SIG-M5 (cell line): ENCODE measurements at places on chromosomes 4 and X.

GRCh38 chrX:1911401-1912128 lies 296.7 kb downstream of the ASMT start:
- DNase-seq: no peak

DNA sequence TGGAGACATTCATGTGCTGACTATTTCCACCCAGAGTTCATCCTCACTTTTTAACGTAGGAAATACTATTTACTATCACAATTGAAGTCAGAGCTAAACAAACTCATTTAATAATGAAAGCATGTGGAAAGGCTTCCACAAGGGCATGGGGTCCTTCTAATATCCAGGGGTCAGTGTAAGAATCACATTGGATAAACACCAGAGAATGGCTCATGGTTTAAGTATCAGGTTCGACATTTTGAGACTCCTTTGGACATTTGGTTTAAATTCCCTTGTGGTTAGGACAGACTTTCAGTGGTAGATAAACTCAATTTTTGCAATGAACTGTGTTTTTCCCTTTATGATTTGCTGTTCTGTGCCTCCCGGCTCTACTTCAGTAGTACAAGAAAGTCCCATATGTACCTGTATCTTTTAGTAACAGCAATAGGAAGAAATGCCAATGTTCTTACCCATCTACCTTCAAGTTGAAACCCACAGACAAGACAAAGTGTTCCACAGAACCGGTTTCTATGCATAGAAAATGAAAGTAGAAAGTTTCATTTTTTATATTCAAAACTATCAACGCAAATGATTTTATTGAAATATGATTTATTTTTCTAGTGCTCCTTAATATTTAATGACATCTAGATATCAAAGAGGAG lies 589.0 kb upstream of the FAM241A start:
- no peak for DNase-seq

- peak; percentile 2 for DNase-seq
These were observed 26.2 kb downstream of the PRSS12 start for GRCh38 chr4:118326585-118326984.

DNA sequence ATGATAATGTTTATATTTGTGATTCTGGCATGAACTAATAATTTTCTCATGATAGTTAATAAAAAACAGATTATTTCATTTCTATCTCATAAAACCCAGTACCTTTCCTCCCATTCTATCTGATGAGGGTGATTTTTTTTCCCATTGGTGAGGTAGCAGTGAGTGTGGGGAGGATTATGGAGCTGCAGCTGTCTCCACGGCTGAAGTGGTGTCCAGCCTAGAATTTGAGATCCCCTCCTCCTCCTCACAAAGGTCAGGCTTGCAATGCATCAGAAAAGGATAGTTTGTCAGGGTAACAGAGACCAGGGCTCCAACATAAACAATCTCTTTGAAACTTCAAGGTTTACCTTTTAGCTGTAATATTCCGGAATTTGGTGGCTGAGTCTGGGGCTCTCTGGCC lies 60.9 kb downstream of the C4orf51 start:
- no peak for DNase-seq

- no peak for DNase-seq
These were observed 27.9 kb upstream of the ZCCHC12 start for GRCh38 chrX:118795528-118796280.

GRCh38 chrX:121886557-121886956 lies 839.1 kb downstream of the GLUD2 start:
- DNase-seq: peak; percentile 47

GRCh38 chr4:24690436-24690835 lies 104.9 kb upstream of the SOD3 start:
- DNase-seq: no peak

- no peak for DNase-seq
These were observed 86.0 kb downstream of the LRP2BP start for GRCh38 chr4:185309770-185310169.

DNA sequence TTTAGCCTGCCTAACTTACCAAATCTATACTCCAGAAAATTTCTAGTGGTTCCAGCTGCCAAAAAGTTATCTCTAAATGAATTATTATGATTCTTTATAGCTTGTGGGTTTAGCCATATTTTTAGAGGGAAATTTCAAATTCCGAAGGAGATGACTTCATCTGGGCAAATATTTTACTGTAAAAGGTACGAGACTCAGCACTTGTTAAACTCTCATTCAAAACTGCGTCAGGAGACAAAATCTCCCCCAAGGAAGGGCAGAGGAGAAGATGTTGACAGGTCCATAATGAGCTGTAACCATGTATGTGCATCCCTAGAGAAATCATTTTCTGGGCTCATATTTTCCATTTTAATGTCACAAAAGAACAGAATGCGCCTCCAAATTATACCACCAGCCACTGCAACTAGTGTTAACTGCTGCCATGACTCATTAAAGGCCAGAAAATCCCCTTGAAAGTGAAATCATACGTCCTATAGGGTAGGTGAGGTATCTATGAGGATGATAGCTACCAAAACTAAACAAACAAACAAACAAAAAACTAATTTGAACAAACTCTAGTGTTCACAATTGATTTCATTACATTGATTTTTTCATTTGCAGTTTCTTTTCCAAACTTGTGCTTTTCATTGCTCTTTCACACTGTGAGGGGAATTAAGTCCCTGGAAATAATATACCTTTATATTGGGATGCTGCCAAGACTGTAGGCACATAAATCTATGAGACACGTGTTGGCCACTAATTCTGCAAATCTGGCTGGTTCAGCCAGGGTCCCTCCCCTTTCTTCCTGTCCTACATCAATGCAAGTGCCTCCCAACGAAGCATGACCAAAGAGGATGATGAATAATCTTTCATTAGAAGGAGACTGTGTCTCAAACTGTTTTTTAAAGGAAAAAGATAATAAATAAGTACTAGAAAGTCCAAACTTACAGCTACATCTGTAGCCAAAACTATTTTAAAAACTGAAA lies 85.8 kb downstream of the ARHGAP6 start:
- no peak for DNase-seq

GRCh38 chr4:10130178-10130888 lies 13.7 kb upstream of the WDR1 start:
- DNase-seq: no peak

DNA sequence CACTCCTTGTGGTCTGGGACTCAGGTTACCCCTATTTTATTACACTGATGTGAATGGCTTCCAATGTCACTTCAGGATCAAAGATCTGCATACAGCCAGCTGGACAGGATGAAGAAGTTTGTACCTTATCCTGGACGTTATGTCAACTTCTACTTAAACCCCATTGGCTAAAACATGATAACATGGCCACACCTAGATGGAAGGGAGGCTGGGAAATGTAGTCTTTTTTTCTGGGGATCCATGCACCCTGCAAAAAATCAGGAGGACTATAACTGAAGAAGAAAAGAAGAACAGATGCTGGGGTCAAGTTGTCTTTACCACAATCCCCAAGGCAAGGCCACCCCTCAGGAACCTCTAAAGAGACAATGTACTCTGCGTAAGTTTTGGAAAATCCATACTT lies 459.2 kb downstream of the BCOR start:
- no peak for DNase-seq

GRCh38 chrX:41667631-41668030 lies 21.1 kb upstream of the GPR34 start:
- no peak for DNase-seq

- DNase-seq: no peak
These were observed 4.9 kb downstream of the OPHN1 start for GRCh38 chrX:68428431-68428830.

- no peak for DNase-seq
These were observed 1.2 kb upstream of the MID1IP1 start for GRCh38 chrX:38799995-38800580.

GRCh38 chr4:110119337-110119736 lies 79.1 kb downstream of the ELOVL6 start:
- no peak for DNase-seq

GRCh38 chr4:17545374-17546140 lies 30.6 kb downstream of the CLRN2 start:
- DNase-seq: no peak

- DNase-seq: no peak
These were observed 68.4 kb downstream of the MID2 start for GRCh38 chrX:107894038-107894437.

GRCh38 chr4:30719454-30720020 lies 632 bp upstream of the PCDH7 start:
- DNase-seq: no peak

GRCh38 chr4:48016141-48017107 lies at the start of the genes CNGA1 and NIPAL1:
TSS of gene CNGA1 (minus strand) at chr4:48016681. CDS start at chr4:47952689, 63,992 bp downstream.
TSS of gene NIPAL1 (plus strand) at chr4:48016772. CDS start at chr4:48016840, 68 bp downstream.
- no peak for DNase-seq

GRCh38 chr4:76723924-76724323 lies 174.0 kb downstream of the SOWAHB start:
- no peak for DNase-seq

GRCh38 chr4:26424153-26424552 lies 66.1 kb downstream of the CCKAR start:
- DNase-seq: no peak

DNA sequence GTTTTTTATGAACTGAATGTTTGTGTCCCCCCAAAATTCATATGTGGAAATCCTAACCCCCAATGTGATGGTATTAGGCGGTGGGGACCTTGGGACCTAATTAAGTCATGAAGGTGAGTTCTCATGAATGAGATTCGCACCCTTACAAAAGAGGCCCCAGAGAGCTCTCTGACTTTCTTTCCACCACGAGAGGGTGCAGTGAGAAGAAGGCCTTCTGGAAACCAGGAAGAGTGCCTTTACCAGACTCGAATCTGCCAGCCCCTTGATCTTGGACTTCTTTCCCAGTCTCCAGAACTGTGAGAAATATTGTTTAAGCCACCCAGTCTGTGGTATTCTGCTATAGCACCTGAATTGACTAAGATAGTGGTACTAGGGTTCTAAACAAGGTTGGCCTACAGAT lies 40.8 kb downstream of the STK26 start:
- DNase-seq: no peak

DNA sequence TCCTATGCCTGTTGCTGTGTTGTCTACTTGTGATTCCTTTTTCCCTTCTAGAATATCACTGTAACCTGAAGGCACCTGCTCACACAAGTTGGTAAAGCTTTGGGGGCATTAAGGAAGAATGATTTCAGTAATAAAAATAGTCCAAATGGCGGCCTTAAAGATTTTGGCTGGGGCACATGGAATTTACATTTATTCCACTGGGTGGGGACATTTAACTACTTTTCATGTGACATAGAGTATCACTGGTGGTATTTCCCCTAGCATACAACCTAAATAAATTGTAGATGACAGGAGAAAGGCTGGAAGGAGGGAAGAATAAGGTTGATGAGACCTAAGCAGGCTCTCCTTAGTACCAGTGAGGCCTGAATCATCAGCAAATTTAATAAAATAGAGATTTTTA lies 121.8 kb upstream of the EDA2R start:
- DNase-seq: no peak

DNA sequence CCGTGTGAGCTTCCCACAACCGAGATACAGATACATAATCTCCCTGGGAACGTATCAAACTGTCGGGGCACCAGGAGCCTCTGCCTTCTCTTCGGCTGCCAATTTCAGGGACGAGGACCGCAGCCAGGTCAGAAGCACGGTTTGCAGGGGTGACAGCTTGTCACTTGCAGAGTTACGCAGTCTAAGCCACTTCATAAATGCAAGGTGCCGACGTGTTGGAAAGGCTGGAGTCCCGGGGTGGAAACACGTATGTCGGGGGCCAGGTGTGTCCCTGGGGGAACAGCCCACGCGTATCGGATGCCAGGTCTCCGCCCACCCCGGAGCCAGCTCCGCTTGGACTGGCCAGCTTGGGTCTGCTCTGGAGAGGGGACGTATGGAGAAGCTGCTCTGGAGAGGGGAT lies 76.3 kb upstream of the SHOX start:
- no peak for DNase-seq

GRCh38 chrX:78024349-78025059 lies 55.1 kb upstream of the PGAM4 start:
- DNase-seq: no peak

DNA sequence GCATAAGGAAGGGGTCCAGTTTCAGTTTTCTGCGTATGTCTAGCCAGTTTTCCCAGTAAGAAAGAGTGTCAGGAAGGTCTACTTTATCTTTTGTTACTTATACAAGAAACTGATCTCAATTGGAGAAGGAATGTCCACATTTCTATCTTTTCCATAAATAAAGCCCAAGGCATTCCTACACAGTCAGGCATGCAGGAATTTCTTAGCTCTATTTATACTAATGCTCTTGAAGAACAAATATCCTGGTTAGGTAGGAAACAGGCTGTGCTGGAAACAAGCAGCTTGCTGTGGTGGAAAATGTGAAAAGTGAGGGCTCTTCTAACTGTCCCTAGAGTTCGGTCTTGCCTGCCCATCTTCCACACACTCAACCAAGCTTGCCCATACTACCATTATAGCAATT lies 37.9 kb upstream of the PITX2 start:
- DNase-seq: no peak
